ENCODE measurements at places on chromosomes 11 and 22. TPM values are rescaled to one million over a fixed set of nuclear protein-coding genes. Genes with fewer than 3 reads are reported as not detected.
A peak's percentile ranks its signal among the peaks of the same experiment; 100 is the strongest.

- no peak for DNase-seq
These were observed 524.1 kb downstream of the METTL15 start for GRCh38 chr11:28632338-28632737.

DNA sequence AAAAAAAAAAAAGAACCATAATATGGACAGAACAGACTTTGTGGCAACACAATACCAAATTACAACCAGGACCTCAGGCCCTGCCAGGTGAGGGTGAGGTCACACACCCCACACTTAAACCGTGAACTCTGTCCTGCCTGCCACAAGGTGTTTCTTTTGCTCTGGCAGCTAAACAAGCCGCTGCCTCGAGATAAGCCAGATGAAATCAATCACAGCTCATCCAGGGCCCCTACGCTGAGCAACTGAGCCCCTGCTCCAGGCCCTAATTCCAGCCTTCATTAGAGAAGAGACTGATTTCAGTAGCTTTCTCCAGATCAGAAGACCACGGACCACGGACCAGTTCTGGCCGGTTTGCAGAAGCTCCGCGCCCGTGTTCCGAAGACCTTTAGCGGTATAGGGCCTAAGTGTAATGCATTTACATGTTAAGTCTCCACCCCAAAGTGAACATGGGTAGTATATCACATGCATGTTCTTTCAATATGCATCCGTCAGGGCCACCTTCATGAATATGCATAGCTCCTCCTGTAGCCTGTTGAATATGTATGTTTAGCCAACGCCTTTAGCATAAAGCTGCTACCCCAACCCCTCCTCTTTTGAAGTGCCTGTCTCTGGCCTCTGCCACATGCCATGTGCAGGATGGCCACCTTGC is 14.8 kb upstream of the RAC2 start:
- DNase-seq = no peak

DNA sequence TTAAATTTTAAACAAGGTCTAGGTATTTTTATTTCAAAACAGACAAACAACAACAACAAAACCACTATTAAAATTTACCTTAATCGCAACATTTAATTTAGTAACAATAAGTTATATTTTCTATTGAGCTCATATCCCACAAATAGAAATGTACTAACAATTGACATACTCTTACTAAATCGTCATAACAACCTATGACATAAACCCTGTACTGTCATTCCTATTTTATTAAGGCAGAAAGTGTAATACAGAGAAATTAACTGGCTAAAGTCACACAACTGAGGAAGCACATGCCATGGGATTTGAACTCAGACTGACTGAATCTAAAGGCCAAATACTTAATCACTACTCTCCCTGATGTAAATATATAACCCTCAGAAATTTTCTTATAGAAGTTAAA is 3.0 kb downstream of the KIF18A start:
- peak; percentile 44 for DNase-seq

DNA sequence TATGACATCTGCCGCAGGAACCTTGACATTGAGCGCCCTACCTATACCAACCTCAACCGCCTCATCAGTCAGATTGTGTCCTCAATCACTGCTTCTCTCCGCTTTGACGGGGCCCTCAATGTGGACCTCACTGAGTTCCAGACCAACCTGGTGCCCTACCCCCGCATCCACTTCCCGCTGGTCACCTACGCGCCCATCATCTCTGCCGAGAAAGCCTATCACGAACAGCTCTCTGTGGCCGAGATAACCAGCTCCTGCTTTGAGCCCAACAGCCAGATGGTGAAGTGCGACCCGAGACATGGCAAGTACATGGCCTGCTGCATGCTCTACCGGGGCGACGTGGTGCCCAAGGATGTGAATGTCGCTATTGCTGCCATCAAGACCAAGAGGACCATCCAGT is 16.0 kb downstream of the TUBA8 start:
- DNase-seq = no peak

DNA sequence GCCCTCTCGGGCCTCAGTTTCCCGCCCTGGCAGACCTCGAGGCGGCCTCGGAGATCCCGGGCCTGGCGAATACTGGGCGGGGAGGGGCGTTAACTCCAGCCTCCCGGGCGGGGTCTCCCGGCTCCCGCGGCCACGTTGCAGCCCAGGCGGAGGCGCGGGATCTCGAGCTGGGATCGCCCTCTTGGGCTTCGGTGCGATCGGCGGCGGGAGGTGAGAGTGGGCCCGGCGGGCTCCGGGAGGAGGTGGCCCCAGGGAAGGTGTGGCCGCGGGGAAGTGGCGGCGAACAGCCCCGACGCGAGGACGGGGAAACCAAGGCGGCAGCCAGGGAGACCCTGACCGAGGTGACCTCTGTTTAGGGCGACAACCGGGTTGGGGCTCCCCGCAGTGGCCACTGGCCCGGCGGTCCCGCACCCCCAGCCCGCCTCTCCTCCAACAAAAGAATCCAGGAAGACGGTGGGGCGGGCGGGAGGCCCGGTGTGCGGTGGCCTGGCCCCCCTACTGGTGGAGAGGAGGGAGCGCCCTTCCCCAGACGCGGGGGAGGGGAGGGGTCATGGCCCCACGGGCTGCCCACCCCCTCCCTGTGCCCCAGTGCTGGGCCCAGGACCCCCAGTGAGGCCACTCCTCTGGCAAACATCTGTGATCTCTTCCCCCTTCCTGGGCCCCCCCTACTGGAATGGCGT is at the start of gene PHETA2:
PHETA2 (plus strand) TSS at position 117 of the 680 bp plus-strand sequence. CDS start 3,046 bp downstream, outside the sequence.
- DNase-seq = peak; percentile 65

DNA sequence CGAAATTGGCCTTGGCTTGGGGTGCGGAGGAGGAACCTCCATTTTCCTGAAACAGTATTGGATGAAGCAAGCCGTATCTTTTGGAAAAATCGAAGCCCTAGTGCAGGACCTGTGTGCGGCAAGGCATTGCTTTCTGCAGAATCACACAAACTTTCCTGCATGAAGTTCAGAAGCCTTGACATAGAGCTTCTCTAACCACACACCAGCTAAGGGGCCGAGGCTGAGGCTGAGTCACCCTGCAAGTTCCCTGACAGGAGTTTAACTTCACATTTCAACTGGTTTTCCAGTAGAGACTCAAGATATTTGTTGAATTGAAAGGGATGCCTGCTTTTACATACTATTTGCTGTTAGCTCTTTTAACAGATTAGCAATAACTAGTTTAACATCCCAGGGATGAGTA is 67.8 kb downstream of the TCF20 start:
- DNase-seq = no peak

- DNase-seq = no peak
These were observed 801.7 kb downstream of the BRD1 start for GRCh38 chr22:49025791-49026493.

DNA sequence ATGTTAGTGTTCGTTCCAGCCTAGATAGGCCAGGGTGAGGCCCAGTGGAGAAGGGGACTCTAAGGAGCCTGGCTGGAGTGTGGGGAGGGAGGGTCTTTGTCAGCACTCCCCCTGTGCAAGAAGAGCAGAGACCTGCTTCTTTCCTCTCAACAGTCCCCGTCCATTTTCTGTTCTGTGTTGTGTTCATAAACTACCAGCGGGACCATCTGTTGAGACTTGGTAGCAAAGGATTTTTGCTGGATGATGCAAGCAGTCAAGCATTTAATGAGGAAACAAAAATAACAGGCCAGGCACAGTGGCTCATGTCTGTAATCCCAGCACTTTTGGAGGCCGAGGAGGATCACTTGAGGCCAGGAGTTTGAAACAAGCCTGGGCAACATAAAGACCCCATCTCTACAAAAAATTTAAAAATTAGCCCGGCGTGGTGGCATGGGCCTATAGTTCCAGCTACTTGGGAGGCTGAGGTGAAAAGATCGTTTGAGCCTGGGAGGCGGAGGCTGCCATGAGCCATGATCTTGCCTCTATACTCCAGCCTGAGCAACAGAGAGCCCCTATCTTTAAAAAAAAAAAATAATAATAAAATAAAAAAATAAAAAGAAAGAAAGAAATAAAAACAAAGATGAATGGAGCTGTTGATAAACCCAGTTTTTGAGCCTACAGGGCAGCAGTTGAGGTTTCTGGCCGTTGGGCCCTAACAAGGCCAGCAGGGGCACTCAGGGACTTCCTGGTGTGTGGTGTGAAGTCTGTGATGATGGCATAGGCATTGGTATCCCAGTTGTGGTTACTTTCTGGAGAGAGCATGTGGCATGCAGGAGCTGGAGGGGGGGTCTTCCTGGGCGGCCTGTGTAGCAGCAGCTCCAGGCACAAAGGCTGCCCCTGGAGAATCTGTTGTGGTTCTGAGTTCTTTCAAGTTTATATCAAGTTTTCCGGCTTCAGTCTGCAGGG is 1.7 kb upstream of the TXNRD2 start:
- peak; percentile 64 for DNase-seq

DNA sequence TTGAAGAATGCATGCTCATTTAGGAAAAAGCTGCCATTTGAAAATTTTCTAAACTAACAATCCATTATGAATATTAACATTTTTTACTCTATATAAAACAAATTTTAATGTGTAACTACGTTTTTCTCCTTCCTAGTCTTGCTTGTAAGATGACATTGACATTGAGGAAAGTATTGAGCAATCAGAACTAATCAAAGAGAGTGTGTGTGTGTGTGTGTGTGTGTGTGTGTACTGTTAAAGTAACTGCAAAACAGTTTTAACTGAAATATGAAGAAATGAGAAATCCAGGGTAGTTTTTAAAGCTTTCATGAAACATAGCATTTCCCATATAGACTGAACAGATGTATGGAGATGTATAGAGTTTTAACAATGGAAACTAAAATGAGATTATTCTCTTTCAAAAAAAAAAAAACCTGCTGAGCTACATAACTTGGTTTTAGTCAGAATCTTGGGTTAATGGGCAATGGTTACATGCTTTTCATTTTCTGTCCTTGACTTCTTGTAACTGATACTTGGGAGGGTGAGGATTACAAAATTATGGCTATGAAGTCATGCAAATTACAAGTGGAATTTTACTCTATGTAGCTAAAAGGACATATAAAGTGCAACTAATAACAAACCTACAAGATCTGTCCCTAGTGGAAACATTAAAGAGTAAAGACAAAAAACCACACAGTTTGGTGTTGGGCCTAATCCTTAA is 2.0 kb downstream of the PDGFD start:
- no peak for DNase-seq

DNA sequence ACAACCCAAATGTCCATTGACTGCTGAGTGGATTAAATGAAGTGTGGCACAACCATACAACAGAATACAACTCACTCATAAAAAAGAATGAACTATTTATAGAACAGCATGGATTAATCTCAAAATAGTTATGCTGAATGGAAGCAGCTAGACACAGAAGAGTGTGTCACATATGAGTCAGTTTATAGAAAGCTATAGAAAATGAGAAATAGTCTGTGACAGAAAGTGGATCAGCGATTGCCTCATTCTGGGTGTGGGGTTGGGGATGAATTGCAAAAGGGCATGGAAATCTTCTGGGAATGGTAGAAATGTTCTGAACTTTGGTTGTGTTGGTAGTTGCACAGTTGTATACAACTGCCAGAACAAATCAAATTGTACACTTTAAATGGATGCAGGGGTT is 37.4 kb downstream of the PRR5L start:
- no peak for DNase-seq

DNA sequence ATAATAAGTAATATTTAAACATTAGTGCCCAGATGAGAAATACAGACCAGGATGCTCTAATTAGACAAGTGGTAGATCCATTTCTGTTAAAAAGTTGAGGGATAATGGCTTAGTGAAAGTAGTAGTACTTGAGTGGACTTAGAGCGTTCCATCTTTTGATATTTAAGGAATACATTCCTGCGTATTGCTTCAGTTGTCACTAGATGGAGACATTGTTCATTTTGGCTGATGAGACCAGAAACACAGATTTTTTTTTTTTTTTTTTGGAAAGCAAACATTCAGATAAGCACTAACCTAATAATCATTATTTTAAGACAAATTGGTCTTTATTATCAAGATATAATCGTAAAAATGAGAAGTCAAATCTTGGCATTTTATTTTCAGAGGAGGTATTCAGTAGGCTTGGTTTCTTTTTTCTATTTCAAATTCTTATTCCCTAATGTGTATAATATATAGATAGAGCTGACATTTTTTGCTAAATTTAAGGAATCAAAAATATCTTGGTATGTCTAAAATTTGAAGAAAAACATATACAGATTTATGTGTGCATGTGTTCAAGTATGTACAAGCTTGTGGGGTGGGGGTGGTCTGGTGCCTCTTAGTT is 92.9 kb downstream of the DYNC2H1 start:
- peak; percentile 55 for DNase-seq

GRCh38 chr11:36142439-36142838 is 146.8 kb downstream of the COMMD9 start:
- no peak for DNase-seq

DNA sequence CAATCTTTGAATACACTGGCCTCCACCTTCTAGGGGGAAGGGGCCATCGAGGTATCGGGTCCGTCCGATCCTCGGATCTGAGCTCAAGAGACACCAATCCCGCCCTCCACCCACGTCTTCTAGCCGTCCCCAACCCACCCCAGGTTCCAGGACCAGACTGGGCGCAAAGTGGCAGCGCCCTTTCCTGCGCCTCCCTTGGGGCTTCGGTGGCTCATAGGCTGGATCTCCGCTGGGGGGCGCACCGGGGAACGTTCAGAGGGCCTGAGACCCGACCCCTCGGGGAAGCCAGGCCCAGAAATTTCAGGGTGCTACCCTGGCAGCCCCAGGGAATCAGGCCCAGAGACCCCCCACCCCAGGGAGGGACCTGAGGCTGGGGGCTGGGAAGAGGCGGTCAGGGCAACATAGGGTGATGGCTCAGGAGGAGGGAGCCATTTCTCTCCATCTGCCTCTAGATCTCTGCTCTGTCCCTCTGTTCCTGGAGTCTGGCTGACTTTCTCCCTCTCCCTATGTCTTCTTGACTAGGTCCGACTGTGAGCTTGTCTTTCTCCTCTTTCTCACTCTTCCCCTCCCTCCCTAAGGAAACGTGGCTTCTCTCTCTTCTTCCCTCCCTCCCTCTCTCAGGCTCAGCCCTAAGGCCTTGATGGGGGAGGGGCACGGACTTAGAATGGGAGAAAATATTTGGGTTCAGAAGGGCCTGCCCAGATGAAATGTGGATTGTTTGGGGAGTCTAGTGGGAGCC is 1.1 kb downstream of the CREB3L1 start:
- no peak for DNase-seq

DNA sequence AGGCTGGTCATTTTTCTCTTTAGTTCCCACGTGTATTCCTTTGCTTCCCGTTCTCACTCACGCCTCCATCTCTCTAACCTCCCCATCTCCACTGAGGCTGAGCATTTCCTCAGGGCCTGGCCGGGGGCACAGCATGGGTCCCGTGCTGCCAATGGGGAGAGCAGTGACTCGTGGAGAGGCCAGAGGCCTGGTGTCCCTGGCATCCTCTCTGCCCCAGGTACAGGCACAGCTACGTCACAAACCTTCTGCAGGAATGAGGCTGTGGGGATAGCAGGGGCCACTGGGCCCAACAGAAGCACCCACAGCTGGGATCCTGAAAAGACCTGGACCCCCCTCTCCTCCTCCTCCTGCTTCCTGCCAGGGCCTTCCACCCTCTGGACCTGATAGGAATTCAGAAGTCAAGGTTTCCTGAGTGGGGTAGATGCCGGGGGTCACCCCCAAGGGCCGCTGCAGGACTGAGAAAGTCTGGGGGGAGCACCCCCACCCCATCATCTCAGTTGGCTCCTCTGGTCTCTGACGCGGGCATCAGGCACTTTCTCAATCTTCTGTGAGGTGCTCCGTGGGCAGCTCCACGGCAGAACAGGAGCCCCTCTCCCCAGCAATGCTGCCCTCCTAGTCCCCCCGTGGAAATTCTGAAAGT is 11.8 kb downstream of the PNPLA5 start:
- DNase-seq = no peak

- DNase-seq = no peak
These were observed 343.9 kb downstream of the DYNC2H1 start for GRCh38 chr11:103453126-103453525.

The SNX32 gene
- under 0.01 TPM for total RNA-seq

The LMO2 gene
- total RNA-seq = 78.4 TPM

The SLC25A18 gene
- not detected for total RNA-seq

The TRPM5 gene
- total RNA-seq = not detected

The UPK2 gene
- not detected for total RNA-seq

The OR52R1 gene
- not detected for total RNA-seq

Data from lung microvascular endothelial cell (primary cell).